ENCODE measurements at places on chromosomes 6 and 20.
A peak's percentile ranks its signal among the peaks of the same experiment; 100 is the strongest.

DNA sequence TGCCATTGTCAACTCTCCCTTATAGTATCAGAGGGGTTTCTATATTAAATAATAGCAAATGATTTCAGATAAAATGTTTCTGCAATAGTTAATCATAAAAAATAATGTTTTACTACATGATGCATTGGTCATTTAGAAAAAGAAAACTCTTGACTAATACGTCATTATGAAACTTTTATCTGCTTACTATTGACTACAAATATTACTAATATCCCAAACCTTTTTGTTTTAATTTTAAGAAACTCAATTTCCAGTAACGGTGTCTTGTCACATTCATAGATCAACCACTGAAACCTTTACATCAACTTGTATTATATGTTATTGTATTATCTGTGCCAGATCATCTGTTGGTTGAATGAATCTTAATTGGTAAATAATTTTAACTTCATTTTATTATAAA, 482.9 kb upstream of the SLC35B3 start:
- no peak for DNase-seq

DNA sequence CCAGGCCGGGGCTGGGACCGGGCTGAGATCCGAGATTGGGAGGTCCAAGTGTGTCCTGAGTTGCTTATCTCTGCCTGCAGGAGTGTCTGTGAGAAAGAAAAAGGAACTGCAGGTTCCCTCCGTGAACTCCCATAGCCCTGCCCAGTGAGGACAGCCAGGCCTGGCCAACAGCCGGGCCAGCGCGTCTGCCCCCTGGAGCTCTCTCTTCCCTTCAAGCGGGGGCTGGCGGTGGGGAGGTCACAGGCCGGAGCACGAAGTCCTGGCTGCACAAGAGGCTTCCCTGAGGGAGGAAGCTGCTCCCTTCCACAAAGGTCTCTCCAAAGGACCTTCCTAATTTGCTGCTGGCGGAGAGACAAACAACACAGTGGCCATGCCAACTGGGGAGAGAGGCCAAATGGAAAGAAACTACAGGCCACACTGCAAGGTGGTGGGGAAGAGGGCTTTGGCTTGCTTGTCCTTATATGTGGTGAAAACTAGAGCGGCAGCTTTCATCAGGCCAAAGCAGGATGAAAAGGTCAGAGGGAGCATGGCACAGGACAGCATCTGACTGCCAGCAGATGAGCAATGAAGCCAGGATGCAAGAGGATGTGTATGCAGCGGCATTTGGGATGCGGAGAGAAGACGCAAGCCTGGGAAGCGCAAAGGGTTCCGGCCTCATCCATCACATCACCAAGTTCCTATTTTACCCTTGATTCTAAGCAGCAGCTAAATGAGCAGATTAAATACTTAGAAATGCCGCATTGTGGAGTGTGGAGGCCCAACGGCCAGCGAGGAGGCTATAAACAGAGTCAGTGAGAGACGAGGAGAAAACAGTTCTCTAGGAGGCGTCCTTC, 260.0 kb downstream of the ERMARD start:
- no peak for DNase-seq

- DNase-seq, result no peak
These were observed 17.3 kb downstream of the NCOA7 start for GRCh38 chr6:125808060-125808459.

GRCh38 chr20:61746781-61747180, 318.9 kb downstream of the TAF4 start:
- no peak for DNase-seq

DNA sequence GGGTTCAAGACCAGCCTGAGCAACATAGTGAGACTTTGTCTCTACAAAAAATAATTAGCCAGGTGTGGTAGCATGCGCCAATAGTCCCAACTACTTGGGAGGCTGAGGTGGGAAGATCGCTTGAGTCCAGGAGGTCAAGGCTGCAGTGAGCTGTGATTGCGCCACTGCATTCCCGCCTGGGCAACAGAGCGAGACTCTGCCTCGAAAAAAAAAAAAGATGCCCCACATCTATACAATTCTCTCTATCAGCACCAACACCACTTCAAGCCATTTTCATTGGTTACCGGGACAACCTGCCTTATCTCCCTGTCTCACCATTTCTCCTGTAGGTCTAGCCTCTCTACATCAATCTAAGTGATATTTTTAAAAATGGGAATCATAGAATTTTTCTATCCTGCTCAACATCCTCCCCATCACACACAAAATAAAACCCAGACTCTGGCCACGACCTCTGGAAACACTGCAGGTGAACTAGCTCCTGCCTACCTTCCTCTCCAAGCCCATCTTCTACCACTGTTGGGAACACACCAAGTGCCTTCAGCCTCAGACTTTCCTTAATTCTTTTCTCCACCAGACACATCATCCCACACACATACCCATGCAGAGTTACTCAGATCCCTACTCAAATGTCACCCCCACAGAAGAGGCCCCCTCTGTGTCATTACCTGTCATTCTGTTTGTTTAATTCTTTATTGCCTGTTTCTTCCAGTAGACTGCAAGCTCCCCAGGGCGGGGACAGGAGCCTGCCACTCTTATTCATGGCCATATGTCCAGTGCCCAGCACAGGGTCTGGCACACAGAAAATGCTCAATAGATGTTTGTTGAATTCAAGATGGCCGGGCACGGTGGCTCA, 9.6 kb upstream of the PLTP start:
- DNase-seq, result no peak

DNA sequence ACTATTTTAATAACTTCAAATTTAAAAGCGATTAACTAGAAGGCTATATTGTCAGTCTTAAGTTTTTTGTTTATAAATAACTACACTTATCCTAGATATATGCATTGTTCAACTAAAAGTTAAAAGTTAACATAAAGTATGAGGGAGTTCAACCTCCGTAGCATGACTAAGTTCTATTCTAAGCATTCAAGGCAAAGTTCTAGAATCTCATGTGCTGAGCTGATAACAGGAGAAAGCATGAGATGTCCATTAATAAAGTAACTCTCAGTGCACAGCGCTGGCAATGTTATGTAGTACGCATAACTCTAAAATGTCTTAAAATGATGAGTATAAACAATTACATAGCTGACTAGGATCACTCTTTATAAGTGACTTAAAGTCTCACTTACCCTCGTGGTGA, 264.8 kb downstream of the RNGTT start:
- no peak for DNase-seq

- DNase-seq, result no peak
These were observed 308.9 kb downstream of the DHX35 start for GRCh38 chr20:39270837-39271604.

DNA sequence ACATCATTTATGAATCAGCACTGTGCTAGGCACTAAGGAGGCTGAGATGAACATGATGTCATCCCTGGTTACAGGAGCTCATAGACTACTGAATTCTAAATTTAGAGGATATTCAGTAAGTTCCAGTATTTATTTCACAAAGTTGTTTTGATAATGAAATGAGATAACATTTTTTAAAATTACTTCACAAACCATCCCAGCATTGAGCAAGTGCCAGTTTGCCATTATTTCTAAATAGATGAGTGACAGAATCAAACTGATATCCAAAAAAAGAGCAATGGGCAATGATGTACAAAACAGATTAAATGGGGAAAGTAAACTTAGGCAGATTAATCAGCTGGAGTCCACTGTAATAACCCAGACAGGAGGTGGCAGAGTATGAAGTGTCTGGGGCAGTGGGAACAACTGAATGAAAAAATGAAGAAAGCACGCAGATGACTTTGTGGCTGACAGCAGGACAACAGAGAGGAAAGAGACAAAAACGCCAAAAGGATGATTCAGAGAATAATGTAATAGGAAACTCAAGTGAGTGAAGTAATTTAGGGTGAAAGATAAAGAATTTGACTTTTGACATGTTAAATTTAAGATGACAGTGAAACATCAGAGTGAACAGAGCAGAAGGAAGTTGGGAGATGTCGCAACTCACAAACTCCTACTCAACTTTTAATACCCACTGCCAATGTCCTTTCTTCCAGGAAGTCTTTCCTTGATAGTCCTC, 70.2 kb downstream of the RCAN2 start:
- DNase-seq, result no peak

DNA sequence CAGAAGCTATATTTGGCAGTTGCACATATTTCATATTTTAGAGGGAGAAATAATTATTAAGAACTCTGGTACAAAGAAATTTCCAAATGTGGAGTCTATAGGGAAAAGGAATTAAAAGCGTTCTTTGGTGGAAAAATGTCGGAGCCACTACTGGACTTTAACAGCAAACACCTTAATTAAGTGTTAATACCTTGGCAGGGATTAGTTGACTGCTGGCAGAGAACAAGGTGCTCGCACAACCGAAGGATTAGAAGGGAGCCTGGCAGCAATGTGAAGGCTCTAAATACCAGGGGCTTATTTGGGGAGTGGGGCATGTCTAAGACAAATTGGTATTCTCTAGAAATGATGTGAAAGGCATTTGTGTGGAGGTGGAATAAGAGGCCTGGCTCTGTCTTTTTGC, 98.9 kb downstream of the PAK5 start:
- DNase-seq, result peak; percentile 30

DNA sequence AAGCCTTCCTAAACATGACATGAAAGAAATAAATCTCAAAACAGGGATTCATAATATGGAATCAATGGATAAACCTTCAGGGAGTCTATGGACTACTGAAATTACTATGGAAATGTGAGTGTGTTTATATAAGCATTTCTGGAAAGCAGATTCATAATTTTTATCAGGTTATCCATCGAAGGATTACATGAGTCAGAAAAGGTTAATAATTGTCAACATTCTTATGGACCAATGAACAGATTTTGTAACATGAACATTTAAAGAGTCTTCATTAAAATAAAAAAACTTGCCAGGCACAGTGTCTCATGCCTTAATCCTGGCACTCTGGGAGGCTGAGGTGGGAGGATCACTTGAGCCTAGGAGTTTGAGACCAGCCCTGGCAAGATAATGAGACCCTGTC, 84.8 kb downstream of the AHI1 start:
- DNase-seq, result no peak

Data from NCI-H446 treated with DMSO at 0.1 percent for 48 hours (cell line).